ENCODE measurements at places on chromosomes 3 and 15.

- DNase-seq: no peak
Observed at GRCh38 chr15:46955576-46955975, 761.7 kb upstream of the SEMA6D start.

DNA sequence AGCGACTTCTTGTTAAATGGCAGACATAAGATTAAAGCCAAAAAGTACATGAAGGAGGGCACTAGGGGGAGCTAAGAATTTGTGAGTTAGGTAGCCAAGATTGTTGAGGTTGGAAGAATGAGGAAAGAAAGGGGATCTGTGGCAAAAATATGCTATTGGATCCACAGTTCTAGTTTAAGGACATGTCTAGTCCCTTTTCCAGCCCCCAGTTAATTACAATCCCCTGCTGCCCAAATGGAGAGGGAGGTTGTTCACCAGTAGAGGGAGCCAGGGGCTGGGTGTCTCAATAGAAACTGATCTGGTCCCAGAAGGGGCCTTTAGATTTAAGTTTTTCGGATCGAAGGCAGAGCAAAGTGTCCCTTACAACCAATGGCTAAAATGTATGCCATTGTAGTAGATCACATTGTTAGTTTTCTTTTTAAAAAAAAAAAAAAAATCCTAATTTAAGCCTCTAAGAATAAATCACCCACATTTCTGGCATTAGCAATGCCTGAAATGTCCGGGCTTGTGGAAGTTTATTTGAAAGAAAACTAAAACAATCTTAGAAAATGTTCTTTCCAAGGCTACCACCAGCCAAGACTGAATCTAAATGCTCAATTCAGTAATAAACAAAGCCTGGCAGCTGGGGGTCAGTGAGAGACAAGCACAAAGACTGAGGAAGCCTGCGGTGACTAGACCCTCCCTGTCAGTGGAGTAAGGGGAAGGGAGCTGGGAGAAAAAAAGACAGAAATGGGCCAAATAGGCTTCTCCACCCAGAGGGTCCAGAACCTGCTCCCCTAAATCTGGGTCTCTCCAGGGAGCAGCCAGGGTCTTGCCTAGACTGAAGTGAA is 7.1 kb downstream of the COL8A1 start:
- peak; percentile 47 for DNase-seq

GRCh38 chr3:129893581-129894070 is at the start of gene TMCC1:
TSS of gene TMCC1 (minus strand) at chr3:129893711.
- peak; percentile 38 for DNase-seq

GRCh38 chr3:133256787-133257483 is 142.9 kb upstream of the BFSP2 start:
- no peak for DNase-seq

- DNase-seq: no peak
Observed at GRCh38 chr15:77617476-77618230, 15.1 kb downstream of the LINGO1 start.

GRCh38 chr3:98969295-98969694 is 67.8 kb upstream of the DCBLD2 start:
- DNase-seq: no peak

- DNase-seq: no peak
Observed at GRCh38 chr3:38147421-38147820, 9.0 kb downstream of the MYD88 start.

- DNase-seq: no peak
Observed at GRCh38 chr15:62365795-62366442, 200.8 kb upstream of the C2CD4B start.

DNA sequence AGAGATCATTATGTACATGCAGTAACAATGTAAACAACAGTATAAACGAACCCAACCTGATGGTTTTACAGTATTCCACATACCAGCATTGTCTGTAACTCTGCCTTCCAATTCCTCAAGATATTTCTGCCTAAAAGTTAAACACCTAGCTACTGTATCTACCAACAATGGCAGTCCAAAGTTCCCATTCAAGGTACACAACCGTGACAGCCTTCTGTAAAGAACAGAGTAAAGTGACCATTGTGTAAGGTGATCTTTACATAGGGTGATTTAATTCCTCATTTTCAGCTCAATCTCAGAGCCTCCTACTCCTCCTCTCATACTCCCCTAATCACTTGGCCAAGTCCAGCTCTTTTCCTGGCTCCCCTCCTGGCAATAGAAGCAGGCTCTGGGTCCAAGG is 10.4 kb downstream of the SECISBP2L start:
- DNase-seq: no peak

- no peak for DNase-seq
Observed at GRCh38 chr3:81496407-81497104, 264.9 kb downstream of the GBE1 start.

DNA sequence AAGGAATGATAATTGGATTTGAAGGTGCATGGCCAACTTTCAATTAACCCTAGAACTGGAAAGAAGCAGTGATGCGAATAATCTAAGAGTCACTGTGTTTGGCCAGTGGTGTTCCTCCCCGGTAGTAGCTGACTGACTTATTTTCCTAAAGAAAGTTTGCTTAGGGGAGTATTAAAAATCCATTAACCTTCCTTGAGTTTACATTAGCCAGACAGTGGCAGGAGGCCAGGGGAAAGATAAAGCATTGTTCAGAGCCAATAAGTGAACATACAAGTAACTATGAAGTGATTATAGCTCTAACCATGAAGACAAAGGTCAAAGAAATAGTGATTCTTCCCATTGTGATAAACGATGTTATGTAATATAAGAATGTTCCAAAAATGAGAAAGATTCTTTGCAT is 8.9 kb upstream of the TMEM202 start:
- no peak for DNase-seq

DNA sequence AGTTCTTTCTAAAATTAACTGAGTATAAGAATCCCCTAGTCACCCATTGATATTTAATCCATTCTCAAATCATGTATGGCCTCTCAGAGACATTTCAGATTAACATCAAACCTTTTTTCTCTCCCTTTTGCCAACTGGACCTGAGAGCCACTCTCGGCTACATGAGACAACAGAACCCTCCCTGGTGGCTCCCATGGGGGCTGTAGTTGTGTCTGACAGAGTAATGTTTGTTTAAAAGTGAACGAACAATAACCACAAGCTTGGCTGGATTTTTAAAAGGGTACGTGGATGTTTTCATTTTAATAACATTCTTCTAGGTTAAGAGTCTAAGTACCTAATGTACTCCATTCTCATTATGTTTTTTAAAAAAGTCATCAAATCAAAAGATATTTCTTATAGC is 37.1 kb downstream of the P3H2 start:
- DNase-seq: no peak

- DNase-seq: no peak
Observed at GRCh38 chr3:110910346-110910955, 161.2 kb upstream of the NECTIN3 start.

DNA sequence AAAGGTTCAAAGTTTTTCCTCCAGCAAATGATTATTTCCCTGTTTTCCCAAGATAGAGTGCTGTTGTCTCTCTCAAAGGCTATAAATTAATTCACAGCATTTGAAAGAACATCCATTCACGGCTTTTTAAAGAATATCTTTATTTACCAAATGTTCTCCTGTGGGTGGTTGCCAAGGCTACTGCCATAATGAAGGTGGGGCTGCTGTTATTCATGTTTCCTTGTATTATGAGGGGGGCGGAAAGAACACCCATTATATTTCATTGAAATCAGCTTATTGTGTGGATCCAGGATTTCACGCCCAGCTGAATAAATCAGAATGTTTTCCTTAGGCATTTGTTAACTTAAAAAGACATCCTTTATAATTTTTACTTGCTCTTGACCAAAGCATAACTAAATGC is 10.1 kb downstream of the SRP14 start:
- no peak for DNase-seq

- DNase-seq: no peak
Observed at GRCh38 chr15:88864861-88865497, 30.4 kb downstream of the HAPLN3 start.

- no peak for DNase-seq
Observed at GRCh38 chr3:133119176-133119575, 81.0 kb downstream of the TMEM108 start.

DNA sequence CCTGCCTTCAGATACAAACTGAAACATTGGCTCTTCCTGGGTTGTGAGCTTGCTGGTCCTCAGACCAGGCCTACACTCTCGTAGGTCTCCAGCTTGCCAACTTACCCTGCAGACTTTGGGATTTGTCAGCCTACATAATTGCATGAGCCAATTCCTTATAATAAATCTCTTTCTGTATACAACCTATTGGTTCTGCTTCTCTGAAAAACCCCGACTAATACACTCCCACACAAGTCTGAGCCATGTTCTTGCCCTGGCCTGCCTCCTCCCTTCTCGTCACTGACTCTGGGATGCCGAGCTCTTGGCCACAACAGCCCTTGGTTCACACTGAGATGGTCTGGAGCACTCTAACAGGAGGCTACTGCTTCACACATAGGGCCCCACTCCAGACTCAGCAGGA is 9.5 kb downstream of the CYP19A1 start:
- no peak for DNase-seq

DNA sequence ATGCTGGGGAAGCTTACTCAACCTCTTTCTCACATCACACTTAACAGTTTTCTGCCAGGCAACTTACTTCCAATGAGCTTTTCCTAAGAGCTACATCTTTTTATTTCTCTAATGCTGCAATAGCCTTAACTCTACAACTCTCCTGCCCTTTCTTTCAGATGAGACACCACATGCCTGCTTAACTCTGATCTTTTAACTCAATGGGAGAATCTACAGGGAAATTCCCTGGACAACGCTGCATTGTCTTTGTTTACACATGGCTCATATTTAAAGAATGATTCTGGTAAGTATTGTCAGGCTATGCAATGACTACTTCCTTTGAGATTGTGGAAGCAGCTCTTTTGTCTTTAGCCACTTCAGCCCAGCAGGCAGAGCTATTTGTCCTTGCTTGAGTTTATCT is 353.1 kb upstream of the BCHE start:
- DNase-seq: no peak

- DNase-seq: no peak
Observed at GRCh38 chr3:123728014-123728413, 143.2 kb upstream of the HACD2 start.

GRCh38 chr15:81293728-81294515 is 30.0 kb downstream of the STARD5 start:
- DNase-seq: no peak

DNA sequence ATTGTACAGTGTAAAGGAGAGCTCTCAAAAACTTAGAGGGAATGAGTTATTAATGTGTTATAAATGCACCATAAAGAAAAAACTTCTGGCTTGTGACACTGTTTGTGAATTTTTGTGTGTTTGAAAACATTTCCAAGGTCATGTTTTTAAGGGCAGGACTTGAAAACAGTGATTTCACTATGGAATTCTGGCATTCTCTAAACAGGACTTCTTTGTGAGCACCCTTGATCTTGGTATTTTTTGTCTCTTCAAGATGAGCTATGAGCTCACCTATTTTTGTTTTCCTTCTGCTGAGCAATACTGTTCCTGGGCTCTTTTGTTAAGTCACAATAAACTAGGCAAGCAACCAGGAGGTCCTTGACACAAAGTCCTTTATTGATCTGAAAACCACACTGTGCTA is 284.4 kb downstream of the RBMS3 start:
- no peak for DNase-seq

DNA sequence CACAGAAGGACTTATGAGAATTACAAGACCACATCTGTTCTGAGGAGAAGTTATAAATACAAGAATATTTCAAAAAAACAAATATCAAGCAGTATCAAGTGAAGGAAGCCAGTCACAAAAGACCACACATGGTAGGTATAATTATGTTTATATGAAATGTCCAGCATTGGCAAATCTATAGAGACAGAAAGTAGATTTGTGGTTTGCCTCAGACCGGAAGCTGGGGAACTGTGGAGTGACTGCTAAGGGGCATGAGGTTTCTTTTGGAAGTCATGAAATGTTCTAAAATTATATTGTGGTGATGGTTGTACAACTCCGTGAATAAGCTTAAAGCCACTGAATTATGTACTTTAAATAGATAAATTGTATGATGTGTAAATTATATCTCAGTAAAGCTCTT is 136.9 kb downstream of the FRMD5 start:
- no peak for DNase-seq

GRCh38 chr3:51637144-51637940 is 33.7 kb upstream of the TEX264 start:
- DNase-seq: no peak

DNA sequence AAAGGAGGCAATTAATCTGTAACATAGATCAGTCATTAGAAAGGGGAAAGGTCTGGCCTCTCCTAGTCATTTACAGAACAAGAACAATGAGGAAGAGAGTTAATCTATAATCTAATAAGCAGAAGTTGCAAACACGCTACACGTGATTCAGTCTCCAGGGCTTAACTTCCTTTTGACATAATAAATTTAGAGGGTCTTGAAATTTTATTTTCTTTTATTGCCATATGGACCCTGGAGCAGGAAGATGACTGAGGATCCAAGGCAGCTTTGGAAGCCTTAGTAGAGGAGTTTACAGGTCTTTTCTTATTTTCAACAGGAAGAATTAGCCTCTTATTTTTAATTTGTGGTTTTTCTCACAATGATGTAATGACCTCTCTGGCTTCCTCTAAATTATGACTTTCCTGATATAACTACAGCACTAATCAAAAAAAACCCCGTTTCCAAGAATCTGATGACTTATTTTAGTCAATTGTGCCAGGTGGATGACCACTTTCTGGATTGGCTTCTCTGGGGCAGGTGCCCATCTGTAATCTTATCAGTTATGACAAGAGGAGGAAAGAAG is 32.2 kb downstream of the ADGRG7 start:
- DNase-seq: no peak

- no peak for DNase-seq
Observed at GRCh38 chr3:197899833-197900478, 50.0 kb upstream of the RPL35A start.

GRCh38 chr15:33243393-33243792 is 48.9 kb upstream of the FMN1 start:
- no peak for DNase-seq

DNA sequence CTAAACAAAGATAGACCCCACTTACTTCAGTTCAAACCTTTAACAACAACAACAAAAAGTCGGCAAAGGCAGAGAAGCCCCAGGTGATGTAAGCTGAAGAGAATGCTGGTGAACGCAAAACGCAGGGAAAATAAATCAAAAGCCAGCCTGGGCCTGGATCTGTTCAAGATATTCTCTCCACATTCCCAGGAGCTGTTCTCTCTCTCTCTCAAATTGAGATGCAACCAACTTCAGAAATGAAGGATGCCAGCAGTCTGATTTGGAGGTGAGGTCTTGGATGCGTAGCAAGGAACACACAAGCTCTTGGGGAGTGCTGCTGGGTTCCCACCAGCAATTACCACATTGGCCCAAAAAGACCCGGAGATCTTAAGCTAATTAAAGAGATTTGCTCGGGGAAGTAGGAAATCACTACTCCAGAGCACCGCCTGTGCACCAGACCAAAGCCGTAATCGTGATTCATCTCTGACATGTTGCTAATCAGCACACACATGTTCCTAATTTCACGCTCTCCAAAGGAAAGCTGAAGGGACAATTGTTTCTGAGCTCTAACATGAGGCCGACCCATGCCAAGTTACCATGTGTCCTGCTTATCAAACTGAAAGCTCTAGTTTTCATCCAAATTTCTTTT is 37.1 kb downstream of the IL17RD start:
- peak; percentile 68 for DNase-seq

- no peak for DNase-seq
Observed at GRCh38 chr15:57158997-57159668, 217.2 kb upstream of the CGNL1 start.

GRCh38 chr3:99681976-99682375 is 43.6 kb downstream of the COL8A1 start:
- no peak for DNase-seq
